ENCODE measurements at places on chromosomes 6 and 20.

DNA sequence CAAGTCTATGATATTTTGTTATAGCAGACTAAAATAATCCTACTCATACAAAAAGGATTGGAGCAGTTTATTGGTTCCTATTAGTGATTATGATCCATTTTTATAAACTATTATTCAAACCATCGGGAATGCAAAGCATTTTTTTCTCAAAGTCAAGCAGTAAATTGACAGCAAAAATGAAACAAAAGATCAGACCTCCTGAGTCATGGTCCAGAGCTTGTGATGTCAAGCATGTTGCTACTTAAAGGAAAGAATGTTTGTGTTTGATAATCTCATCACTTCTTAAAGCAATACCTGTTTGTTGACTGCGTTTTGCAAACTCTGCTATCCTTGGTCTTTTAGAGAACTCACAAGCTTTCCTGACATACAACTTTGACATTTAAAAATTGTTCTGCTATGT, 204.4 kb downstream of the SAMD5 start:
- ATAC-seq, result no peak

- ATAC-seq, result no peak
Measured at GRCh38 chr6:18329776-18330175, 57.4 kb upstream of the RNF144B start.

DNA sequence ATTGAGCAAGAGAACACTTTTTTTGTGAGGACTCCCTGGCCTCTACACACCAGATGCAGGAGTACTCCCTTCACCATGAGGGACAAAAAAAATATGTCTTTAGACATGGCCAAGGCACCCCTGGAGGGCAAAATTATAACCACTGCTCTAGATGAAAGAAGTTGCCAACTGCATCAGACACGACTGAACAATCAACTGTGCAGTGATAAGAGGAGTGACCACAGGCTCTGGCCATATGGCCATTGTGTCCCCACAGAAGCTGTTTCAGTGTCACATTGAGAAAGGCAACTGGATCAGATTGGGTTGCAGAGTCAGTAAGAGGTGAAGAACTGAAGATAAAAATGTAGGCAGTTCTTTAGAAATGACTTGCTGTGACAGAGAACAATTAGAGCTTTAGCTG, 85.7 kb downstream of the C6orf118 start:
- no peak for ATAC-seq

DNA sequence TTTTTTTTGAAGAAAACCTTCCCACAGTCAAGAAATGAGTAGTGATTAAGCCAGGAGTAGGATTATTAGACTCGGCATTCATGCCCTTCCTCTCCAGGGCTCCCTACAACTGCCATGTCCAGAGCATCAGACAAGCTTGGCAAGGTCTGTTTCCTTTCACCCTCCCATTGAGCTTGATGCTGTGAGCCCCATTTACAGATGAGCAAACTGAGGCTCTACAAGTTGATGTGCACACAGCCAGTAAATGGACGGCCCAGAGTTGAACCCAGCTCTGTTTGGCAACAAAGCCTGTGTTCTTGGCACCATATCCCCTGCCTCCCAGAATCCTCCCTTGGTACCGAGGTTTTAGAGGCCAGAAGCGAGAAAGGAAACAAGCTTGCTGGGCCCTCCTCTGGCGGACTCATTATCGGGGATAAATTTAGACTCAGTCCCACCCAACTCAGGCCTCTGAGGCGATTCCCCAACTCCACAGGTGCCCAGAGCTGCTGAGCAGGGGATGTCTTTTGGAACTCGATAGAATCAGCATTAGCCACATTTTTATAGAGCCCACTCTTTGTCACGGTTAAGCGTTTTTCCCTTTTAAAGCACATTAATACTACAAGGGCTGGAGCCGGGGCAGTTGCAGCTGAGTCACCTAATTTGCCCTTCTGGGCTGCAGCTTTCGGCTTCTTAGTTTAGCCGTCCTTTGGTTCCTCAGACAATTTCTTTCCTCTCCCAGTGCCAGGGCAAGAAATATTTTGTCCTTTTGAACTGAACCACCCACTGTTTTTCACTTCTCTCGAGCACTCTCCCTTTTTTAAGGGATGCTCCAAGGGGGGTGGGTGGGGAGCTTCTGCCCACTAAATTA, 23.0 kb upstream of the NFATC2 start:
- ATAC-seq, result no peak

GRCh38 chr6:111713236-111713635, 107.6 kb upstream of the TRAF3IP2 start:
- no peak for ATAC-seq

DNA sequence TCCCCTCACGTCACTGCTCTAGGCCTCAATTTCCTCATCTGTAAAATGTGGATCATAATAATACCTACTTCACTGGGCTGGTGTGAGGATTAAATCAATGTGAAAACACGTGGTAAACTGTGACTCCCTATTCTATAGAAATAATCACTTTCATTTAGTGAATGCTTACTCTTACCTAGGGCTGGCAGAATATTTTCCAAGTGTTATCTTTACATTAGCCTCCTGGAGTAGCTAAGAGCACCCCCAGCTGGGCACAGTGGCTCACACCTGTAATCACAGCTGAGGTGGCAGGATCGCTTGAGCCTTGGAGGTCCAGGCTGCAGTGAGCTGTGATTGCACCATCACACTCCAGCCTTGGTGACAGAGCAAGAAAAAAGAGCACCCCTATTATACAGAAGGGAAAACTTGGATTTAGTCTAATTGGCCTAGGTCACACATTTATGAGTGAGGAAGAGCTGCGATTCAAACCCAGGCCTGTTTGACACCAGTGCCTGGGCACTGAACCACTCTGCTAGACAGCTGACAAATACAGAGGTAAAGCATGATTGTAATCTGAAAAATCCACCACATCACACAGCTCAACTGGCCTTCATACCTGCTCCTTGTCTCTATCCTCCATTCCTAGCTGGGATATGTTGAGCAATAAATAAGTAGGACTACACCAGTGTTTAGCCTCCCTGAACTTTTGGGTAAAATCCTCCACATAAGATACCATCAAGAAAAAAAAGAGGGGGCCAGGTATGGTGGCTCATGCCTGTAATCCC, 1.4 kb upstream of the SNTA1 start:
- ATAC-seq, result no peak

DNA sequence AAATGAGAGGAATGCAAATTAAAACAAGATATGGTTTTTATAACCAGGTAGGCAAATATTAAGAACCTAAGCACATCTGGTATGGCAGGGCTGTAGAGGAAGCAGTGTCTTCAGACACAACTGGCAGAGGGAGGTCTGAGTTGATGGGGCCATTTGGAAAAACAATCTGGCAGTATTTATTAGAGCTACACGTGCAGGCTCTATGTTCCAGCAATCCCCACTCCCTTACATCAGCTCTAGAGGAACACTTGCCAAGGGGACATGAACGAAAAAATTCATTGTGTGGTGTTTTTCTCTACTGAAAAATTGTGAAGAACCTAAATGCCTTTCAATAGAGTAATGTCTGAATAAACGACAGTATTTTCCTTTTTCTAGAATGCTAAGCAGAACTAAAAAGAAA, 111.6 kb upstream of the EDN1 start:
- no peak for ATAC-seq

- no peak for ATAC-seq
Measured at GRCh38 chr20:8720089-8720488, 348.8 kb upstream of the PLCB4 start.

GRCh38 chr6:169830876-169831275, 79.5 kb downstream of the ERMARD start:
- ATAC-seq, result no peak

- no peak for ATAC-seq
Measured at GRCh38 chr20:33832103-33832804, 21.1 kb downstream of the CHMP4B start.

GRCh38 chr20:35839904-35840303, 68.1 kb downstream of the PHF20 start:
- no peak for ATAC-seq

GRCh38 chr6:132643547-132643946, 15.4 kb downstream of the TAAR1 start:
- no peak for ATAC-seq

DNA sequence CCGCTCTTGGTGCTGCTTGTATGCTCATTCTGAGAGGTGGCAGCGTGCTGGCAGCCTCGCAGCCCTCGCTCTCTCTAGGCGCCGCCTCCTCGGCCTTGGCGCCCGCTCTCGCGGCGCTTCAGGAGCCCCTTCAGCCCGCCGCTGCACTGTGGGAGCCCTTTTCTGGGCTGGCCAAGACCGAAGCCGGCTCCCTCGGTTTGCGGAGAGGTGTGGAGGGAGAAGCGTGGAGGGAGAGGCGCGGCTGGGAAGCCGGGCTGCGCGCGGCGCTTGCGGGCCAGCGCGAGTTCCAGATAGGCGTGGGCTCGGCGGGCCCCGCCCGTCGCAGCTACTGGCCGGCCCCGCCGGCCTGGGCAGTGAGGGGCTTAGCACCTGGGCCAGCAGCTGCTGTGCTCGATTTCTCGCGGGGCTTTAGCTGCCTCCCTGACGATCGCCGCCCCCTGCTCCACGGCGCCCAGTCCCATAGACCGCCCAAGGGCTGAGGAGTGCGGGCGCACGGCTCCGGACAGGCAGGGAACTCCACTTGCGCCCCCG, 19.5 kb upstream of the FAM8A1 start:
- peak; percentile 64 for ATAC-seq

Data from gastroesophageal sphincter (tissue), 4 donors.